ENCODE measurements at places on chromosomes 1 and 21.

- DNase-seq = no peak
Measured at GRCh38 chr1:150820730-150821512, 12.9 kb upstream of the CTSK start.

- no peak for DNase-seq
Measured at GRCh38 chr1:51644533-51645197, 27.8 kb downstream of the OSBPL9 start.

- DNase-seq = no peak
Measured at GRCh38 chr1:211932231-211932932, 101.8 kb upstream of the LPGAT1 start.

GRCh38 chr1:159857889-159858288 lies 4.6 kb downstream of the VSIG8 start:
- no peak for DNase-seq

DNA sequence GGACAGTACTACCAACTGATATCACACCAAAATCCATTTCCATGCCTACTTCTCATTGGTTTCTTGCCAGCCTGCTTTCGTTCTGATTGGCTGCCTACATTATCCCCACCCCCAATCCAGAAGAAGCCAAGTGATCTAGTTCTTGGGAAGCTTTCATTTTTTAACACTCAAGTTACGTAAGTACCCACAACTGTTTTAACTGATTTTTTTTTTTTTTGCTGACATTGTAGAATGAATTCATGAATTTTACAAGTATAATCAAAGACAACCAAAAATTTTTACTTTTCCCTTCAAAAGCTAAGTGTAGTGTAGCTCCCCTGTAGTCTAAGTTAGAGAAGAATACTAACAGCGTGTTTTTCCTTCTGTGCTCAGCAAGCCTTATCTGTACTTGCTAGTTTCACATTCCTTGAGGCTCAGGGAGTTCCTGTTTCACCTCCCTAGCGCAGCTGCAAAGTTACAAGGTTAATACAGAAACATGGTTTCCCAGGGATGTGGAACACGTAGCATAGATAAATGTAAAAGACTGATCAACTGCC lies at the start of gene SLC9C2:
SLC9C2 (minus strand) TSS at position 17 of the 536 bp plus-strand sequence. CDS start 1,296 bp downstream, outside the sequence.
- DNase-seq = no peak

GRCh38 chr21:31383770-31384169 lies 39.7 kb upstream of the TIAM1 start:
- no peak for DNase-seq

DNA sequence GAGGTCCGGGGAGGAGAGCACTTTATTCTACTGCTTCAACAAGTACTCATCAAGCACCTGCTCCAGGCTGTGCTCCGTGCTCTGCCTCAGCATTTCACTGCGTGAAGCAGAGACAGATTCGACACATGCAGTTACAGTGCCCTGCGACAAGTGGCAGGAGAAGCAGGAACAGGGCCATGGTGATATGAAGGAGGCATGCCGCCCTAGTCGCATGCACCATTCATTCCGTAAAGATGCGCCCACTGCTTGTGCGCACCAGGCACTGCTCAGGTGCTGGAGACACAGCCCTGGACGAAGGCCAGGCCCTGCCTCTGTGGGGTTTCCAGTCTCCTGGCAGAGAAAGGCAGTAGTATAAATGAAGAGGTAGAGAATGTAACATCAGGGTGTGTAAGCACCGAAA lies 206.6 kb downstream of the HIVEP3 start:
- no peak for DNase-seq

DNA sequence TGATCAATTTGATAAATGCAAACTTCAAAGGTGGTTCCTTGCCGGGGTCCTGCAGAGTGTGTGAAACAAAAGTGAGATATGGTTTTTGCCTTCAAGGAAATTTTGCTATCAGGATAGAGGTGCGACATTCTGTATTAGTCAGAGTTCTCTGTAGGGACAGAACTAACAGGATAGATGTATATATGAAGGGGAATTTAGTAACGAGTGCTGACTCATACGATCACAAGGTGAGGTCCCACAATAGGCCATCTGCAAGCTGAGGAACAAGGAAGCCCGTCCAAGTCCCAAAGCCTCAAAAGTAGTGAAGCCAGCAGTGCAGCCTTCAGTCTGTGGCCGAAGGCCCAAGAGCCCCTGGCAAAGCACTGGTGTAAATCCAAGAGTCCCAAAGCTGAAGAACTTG lies 157.0 kb downstream of the RYR2 start:
- no peak for DNase-seq

GRCh38 chr1:225840223-225840610 lies 30.3 kb downstream of the EPHX1 start:
- no peak for DNase-seq

GRCh38 chr1:189550498-189550897 lies 927.2 kb downstream of the BRINP3 start:
- no peak for DNase-seq

GRCh38 chr1:4690951-4691675 lies 36.7 kb downstream of the AJAP1 start:
- no peak for DNase-seq

DNA sequence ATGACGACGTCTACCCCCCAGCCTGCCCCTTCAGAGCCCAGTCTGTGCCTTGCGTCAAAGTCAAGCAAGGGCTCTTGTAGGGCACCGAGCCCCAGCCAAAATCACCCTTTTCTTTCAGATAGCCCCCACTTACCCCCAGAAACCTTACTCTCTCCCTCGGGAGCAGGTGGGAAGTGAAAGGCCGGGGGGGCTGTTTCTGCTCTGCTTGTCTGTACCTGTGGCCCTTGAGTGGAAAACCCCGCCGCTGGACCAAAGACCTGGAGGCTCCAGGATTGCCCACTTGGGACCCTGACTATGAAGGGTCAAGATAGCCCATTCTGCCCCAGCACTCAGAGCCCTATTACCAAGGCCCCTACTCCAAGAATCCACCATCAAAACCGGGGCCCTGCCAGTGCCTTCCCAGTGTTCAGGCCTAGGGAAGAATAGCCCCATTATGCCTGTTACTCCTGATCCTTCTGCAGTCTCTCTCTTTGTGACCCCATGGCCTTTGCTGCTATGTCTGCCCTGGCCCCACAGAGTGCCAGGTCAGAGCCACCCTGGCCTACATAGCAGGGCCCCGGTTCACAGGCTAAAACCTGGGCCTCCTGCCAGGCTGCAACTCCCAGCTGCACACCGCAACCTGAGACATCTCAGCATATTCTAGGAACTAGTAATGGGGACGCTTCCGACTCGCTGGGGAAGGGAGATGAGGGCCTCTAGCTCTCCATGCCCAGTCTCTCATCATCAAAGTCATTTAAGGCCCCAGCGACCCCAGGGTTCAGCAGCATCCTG lies 22.2 kb upstream of the HPDL start:
- DNase-seq = no peak

DNA sequence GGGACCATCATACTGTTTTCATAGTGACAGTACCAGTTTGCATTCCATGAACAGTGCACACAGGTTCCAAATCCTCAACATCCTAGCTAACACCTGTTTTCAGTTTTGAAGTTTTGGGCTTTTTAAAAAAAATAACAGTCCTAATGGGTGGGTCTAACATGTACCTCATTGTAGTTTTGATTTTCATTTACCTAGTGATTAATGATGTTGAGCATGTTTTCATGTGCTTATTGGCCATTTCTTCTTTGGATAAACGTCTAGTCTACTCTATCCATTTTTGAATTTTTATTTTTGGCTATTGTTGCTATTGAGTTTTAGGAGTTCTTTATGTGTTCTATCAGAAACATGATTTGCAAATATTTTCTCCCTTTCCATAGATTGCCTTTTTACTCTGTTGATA lies 3.4 kb downstream of the GBP6 start:
- DNase-seq = no peak

DNA sequence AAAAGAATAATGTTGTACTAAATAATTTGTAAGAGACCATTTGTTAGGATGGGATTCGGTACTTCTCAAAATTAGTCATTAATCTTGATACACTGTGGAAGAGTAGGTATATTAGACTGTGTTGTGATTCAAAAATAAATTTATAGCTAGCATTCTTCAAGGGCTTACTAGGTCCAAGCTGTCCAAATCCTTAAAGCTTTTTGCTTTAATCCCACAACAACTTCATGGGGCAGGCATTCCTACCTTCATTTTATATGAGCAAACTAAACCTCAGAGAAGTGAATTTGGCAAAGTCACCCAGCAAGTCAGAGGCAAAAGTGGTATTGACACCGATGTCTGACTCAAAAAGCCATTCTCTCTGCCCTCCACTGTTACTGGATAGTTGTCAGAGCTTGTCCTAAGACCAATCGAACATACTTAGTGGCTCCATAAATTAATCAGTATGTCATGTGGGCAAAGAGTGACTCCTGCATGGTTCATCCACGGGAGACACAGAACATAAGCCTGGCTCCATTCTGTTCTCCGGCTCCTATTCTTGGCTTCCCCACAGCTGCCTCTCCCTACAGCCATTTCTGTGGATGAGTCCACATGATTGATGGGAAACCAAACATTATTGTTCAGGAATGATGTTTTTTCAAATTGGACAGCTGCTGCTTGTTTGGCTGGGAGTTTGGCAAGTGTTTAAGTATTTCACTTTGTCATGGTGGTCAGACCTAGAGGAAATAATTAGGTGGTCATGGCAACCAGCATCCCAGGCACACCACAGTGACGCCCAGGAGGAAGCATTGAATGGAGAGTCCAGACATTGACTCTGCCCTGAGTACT lies 133.4 kb upstream of the FGGY start:
- DNase-seq = no peak

DNA sequence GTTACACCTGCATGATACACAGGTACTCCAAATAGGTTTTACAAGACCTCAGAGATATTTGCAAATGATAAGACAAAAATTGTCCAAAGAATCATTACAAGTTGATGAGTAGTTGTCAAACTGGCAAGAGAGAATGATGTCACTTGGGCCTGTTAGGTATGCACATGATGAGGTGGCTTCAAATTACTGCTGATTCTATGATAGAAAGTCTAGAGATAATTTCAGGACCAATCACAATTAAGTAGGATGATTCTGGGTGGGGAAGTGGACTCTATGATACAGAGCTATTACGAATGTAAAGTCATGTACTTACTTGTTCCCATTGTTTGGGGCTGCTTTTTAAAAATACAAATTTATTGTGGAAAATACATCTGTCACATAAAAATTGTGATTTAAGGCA lies 5.2 kb upstream of the SPRR1B start:
- DNase-seq = no peak

DNA sequence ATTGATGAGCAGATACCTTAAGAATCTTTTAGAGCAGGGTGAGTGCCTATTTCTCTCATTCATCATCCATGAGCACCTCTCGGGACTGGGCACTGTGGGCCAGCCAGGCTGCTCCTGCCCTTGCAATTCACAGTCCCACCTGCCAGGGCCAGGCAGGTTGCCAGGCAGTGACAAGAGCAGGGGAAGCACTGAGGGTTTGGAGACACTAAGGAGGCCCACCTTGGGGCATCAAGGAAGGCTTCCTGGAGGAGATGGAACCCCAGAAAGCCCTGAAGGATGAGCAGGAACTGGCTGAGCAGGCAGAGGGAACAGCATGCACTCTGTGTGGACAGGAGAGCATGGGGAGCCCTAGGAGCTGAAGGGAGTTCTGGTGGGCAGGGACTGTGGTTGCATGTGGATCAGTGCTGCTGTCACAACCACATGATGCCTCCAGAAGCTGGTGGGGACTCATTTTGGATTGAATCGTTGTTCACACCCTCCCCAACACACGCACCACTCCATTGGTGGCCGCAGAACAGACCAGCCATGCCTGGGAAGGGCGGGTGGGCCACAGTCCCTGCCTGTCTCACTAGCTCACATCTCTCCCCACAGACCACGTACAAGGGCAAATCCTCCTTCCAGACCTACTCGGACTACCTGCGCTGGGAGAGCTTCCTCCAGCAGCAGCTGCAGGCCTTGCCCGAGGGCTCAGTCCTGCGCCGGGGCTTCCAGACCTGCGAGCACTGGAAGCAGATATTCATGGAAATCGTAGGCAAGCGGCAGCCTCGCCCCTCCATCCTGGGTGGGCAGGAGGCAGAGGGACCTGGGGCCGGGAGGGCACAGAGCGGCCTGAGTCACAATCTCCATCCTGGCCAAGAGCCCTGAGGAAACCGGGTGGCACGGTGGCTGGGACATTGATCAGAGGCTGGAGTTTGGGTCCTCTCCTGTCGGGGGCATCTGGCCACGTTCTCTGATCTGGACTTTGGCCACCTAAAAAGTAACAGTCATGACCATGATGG lies 55.1 kb downstream of the DISP3 start:
- DNase-seq = no peak

GRCh38 chr1:15799928-15800835 lies 7.3 kb downstream of the UQCRHL start:
- DNase-seq = no peak

- DNase-seq = no peak
Measured at GRCh38 chr1:56973923-56974742, 8.3 kb upstream of the C8B start.
